ENCODE measurements at places on chromosomes 4 and X.

DNA sequence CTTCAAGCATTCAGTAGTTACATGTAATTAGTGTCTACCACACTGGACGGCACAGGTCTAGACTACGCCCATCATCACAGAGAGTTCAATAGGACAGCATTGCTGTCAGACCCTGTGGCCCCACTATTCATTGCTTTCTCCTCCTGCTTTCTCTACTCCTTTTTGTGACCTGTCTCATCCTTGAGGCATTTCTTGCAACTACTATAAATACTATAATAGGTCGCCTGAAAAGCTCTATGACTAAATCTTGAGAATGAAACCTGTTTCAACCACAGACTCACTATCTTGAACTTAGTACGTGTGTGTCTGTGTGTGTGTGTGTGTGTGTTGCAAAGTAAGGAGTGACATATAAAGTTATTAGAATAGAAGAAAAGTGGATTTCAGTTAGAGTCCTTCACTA is 252.9 kb upstream of the KLF3 start:
- DNase-seq, result no peak

GRCh38 chrX:22665818-22666217 is 333.9 kb upstream of the DDX53 start:
- DNase-seq, result no peak

- DNase-seq, result no peak
Measured at GRCh38 chrX:111010111-111010510, 85.9 kb upstream of the PAK3 start.

- no peak for DNase-seq
Measured at GRCh38 chrX:49695276-49696180, at the start of gene PAGE1. Gene PAGE1 (minus strand): TSS chrX:49695984. CDS start chrX:49694770, 1,214 bp downstream.

- DNase-seq, result no peak
Measured at GRCh38 chrX:53831662-53832635, 145.4 kb upstream of the HUWE1 start.

DNA sequence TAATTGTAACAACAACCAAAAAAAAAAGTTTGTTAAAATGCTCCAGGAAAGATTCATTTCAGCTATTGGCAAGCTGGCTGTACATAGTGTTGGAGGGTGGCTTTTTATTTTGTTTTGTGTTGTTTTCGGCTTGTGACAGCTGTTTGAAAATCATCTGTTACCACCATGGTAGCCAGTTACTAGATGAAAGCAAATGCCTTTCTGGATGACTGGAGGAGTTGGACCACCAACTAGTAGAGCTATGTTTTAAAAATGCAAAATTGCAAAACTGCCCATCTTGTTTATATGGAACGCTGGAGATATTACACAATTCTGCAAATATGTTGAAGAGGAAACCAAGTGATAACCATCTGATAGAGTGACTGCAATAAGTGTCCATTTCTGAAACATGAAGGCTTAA is 53.2 kb upstream of the TNIP3 start:
- DNase-seq, result no peak

- no peak for DNase-seq
Measured at GRCh38 chr4:73868206-73869129, 725 bp upstream of the CXCL1 start.

GRCh38 chrX:153933748-153934147 is 1.1 kb downstream of the NAA10 start:
- no peak for DNase-seq

GRCh38 chr4:74123065-74123728 is 24.2 kb upstream of the CXCL2 start:
- peak; percentile 43 for DNase-seq

DNA sequence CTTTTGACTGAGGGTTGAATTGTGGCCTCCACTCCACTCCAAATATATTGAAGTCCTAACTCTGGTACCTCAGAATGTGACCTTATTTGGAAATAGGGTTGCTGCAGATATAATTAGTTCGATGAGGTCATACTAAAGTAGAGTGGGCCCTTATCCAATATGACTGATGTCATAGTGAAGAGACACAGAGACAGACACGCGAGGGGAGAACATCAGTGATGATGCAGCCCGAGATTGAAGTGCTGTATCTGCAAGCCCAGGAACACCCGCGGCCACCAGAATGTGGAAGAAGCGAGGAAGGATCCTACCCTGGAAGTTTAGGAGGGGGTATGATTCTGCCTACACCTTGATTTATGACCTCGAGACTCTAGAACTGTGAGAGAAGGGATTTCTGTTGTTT is 279.0 kb downstream of the ANKRD50 start:
- DNase-seq, result no peak

GRCh38 chr4:77201857-77202256 is 44.9 kb downstream of the CCNG2 start:
- no peak for DNase-seq

DNA sequence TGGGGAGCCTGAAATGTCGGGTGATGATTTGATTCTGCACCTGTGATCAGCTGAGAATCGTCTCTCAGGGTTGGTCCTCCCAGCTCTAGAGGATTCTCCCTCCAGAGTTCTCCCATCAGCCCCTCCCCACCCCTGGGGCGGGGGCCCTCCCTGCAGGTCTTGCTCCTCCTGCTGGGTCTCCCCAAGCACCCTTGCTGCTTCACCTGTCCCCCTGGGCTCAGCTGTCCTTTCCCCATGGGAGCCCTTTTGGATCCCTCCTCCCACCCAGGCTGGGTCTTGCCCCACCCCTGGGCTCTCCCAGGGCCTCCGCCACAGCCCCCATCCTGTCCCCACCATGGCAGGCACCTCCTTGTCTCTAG is 22.2 kb downstream of the PSAPL1 start:
- no peak for DNase-seq

DNA sequence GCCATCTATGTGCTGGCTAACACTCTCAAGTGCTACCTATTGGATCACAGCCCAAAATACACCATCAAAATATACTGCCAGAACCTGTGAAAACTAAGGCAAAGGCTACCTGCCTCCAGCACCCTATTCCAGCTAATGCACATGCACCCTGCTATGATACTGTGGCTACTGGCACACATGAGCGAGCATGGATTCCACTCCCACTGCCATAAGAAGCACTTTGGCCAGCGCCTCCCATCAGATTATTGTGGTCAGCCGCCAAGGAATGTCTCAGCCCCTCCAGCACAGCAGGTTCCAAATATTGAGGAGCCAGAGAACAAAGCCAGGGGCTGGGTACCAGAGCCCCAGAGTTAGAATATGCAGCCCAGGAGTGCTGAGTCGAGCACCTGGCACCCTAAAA is 32.5 kb upstream of the TMPRSS11F start:
- DNase-seq, result no peak

DNA sequence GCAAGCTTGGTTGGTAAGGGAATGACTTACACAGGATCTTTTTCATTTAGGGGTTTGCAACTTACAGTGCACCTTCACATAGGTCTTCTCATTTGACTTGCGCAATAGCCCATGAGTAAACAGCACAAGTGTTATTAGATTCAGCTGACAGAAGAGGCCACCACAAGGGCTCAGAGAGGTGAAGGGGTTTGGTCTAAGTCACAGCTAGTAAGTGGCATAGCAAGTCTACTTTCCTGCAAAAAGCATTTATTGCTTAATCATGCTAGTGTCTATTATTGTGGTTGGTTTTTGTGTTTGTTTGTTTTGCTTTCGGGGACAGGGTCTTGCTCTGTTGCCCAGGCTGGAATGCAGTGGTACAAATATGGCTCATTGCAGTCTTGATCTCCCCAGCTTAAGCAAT is 83.3 kb downstream of the SPRY1 start:
- no peak for DNase-seq

DNA sequence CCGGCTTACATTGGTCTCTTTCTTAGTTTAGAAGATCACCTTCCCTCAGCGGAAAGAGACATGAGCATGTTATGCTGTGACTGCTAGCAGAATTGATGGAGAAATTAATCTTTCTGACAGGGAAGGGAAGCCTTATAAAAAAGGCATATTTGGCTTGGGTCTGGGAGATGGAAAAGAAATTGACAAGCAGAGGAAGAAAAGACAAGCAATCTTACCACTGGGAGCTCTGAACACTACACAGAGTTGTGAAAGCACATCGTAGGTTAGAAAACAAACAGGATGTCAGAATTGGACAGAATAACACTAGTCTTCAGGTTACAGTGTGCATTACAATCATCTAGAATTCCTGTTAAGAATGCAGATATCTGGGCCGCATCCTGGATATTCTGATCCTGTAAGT is 1493.8 kb upstream of the IGFBP7 start:
- DNase-seq, result no peak

- no peak for DNase-seq
Measured at GRCh38 chrX:54885740-54886139, 34.9 kb upstream of the TRO start.

DNA sequence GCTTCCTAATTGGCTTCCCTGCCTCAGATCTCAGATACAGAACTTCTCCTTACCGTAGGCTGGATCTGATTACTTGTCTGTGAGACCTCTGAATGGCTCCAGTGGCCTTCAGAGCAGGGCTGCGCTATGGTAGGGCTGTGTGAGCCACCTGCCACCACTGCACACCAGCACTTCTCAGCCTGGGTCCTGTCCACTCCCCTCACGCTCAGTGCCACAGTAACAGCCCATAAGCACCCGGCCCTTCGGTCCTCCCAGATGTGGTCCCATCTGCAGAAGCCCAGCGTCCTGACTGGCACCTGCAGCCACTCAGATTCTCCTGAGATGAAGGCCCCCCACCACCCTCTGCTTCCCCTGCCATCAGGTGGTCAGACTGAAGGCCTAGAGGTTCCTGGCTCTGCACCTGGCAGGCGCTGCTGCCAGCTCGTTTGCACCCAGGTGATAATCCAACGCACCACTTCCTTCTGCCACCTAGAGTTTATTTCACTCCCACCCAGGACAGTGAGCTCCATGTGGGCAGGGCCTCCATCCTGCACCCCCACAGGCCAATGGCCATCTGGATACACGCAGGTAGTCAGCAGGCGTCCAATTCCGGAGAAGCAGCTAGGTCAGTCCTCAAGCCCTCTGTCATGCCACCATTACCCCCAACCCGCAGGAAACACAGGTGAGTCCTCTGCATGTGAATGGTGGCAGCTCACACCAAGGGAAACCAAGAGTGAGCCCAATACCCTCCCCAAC is 5.4 kb downstream of the WDR1 start:
- no peak for DNase-seq

DNA sequence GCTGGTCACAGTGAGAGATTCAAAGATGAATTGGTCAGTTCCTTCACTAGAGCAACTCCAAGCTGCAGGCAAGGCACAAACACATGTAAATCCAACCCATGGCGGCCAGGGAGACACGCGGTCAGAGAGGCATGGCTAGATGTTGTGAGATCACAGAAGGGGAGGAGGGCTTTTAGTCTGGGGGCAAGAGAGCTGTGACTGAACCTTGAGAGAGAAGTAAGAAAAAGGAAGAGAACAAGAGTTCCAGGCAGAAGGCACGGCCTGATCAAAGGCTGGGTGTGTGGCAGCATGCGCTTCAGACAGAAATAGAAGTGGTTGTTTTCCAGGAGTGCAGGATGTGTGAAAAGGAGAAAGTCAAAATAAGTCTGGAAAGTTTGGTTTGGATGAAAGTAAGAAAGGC is 15.9 kb downstream of the CCDC149 start:
- DNase-seq, result no peak

GRCh38 chrX:18654875-18655836 is 16.8 kb downstream of the RS1 start:
- no peak for DNase-seq

GRCh38 chr4:183149616-183150539 is 50.8 kb downstream of the WWC2 start:
- DNase-seq, result no peak

DNA sequence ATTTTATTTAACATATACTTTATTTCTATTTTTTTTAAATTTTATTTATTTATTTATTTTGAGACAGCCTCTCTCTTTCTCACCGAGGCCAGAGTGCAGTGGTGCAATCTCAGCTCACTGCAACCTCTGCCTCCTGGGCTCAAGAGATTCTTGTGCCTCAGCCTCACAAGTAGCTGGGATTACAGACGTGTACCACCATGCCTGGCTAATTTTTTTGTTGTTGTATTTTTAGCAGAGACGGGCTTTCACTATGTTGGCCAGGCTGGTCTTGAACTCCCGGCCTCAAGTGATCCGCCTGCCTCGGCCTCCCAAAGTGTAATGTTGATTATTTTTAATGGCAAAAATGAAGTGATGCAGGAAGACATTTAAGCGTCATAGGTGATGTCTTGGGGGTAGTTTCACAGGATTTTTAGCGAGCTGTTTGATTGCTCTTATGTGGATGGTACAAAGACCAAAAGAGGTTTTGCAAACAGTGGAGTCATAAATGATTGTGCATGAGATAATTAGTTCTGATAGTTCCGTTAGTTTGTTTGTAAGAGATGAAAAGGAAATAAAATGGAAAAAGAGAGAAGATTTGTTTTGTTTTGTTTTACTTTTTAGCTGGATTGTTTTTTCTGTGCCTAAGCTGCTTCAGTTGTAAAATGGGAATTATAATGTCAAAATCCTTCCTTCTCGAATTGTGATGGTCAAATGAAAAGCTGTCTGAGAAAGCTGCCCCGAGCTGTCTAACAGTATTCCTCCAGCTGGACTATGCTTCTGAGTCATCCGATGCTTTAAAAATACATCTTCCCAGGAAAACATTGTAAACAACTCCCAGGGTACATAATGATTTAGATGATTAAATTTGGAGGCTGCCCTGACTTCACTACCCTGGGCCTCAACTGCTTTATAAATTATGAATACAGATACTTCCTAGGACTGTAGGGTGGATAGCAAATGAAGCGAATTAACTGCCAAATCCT is 14.7 kb downstream of the RHOH start:
- no peak for DNase-seq

GRCh38 chrX:54074826-54075225 is 30.6 kb upstream of the PHF8 start:
- no peak for DNase-seq

DNA sequence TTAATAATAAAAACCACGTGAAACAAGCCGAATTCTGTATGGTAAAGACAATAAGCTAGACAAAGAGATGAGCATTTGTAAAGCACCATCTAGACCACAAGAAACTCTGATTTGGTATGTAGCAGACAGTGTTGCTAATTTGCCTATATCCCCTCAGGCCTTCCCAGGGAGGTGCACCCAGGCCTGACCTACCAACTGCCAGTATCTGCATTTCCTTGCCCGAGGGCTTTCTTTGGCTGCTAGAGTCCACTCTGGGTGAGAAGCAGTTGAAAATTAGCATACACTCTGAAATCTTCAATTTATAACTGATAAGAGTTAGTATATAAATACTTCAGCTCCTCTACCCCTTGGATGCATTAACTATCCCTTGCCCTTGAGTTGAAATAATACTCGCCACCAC is 37.4 kb upstream of the IL1RAPL1 start:
- DNase-seq, result no peak

- DNase-seq, result no peak
Measured at GRCh38 chr4:141659539-141659938, 23.2 kb downstream of the IL15 start.

GRCh38 chr4:87030755-87031441 is 96.1 kb downstream of the AFF1 start:
- DNase-seq, result no peak

DNA sequence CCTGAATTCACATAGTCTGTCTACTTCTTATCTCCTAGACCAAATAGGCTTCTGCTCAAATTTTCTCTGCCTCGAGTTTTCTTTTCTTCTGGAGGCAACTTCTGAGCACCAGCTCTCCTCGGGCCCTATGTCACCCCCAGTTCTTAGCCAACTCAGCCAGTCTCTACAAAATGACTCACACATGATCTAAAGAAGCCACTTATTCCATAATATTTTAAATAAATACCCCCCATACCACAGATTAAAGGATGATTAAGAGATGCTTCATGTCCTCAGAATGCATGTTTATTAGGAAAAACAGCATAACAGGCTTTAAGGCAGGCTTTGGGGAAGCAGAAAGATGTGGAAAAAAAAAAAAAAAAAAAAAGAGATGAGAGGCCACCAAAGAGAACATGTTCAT is 36.6 kb upstream of the DDX53 start:
- no peak for DNase-seq

GRCh38 chr4:122195718-122196117 is 43.6 kb downstream of the BLTP1 start:
- no peak for DNase-seq

Measured in Right ventricle myocardium superior (tissue), 1 donor.